Mesendoderm (in vitro differentiated cells): ENCODE measurements at places on chromosomes 16 and 17.

GRCh38 chr16:9409560-9410493 lies 318.4 kb downstream of the HAPSTR1 start:
- no peak for DNase-seq

DNA sequence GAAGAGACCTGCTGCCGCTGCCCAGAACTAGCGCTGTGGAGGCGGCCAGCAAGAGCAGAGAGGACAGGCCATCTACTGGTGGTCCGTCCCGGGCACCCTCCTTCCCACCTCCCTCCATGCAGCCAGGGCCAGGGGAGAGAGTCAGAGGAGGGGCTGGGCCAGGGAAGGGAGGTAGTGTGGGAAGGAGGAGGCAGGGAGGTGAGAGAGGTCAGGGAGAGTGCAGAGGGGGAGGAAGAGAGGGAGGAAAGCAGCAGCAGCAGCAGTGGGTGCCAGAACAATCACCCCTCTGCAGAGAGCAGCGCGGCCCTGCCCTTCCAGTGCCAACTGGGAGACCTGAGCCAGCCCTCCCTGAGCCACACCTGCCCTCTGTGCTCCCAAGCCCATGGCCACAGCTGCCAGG lies 6.6 kb downstream of the C16orf95 start:
- no peak for DNase-seq

DNA sequence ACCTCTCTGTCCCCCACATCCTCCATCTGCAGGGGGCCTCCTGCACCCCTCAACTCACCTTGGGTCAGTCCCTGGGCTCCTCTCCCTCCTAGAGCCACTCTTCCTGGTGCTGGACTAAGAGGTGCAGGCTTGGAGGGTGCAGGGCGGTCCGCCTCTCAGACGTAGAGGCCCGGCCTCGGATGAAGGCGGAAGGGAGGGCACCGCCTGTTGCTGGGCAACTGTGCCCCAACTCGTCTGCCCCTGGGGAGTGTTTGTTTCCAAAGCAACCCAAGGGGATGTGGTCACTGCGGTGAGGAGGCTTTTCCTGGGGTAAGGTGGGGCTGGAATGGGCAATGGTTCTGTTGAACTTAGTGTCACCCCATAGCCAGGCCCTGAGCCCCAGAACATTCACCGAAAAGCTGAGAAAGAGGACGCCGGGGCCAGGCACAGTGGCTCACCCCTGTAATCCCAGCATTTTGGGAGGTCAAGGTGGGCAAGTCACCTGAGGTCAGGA lies at the start of gene C16orf54:
C16orf54 (minus strand) TSS at position 138 of the 493 bp plus-strand sequence. CDS start 1,039 bp downstream, outside the sequence.
- DNase-seq, result no peak

GRCh38 chr17:1153795-1154546 lies 25.8 kb downstream of the ABR start:
- DNase-seq, result peak; percentile 85

GRCh38 chr17:28956112-28956511 lies 4.8 kb upstream of the PHF12 start:
- peak; percentile 61 for DNase-seq

DNA sequence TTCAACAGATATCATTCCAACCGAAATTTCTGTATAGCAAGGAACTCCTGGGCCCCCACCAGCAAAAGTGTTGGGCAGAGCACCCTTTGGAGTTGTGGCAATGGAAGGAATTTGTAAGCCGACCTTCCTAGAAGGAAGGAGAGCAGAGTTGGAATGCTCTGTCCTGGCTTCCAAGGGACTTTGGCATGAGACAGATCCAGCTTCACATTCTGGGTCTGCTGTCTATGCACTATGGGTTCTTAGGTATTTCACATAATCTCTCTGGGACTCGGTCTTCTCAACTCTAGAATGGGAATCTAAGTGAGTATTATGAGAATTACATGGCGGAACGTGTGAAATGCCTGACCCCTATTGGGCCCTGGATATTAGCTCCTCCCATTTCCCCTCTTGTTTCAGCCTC lies 63.2 kb upstream of the MARCHF10 start:
- DNase-seq, result peak; percentile 23

DNA sequence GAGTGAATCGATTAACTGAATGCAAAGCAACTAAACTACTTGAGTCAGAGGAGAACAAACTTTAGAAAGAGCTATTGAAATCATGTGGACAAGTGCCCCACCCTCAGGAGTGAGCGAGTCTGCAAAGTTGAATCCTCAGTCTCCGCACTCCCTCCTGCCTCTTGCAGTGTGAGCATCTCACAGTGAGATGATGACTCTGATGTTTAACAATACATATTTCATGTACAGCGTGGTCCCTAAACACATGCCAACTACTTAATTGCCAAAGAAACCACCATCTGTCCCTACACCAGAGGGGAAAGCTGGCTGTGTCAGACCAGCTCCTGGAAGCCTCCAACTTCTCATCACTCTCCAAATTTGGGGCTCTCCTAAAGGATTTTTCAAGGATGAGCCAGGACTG lies 31.2 kb downstream of the PIMREG start:
- DNase-seq, result no peak

DNA sequence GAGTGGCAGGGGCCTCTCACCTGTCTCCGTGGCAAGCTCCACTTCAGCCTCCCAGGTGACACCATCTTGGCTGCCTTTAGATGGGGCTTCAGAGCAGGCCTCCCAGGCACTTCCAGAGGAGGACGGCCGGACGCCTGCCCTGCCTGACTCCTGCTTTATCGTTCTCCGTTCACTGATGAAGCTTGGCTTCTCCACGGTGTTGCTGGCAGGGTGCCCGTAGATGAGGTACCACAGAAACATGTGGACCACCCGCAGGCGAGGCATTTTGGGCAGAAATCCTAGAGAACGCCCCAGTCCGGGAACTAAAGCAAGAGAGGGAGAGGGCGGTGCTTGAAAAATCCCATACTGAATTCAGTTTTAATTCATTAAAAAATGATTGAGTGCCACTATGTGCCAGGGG lies 54.5 kb downstream of the GTF3C1 start:
- DNase-seq, result no peak

DNA sequence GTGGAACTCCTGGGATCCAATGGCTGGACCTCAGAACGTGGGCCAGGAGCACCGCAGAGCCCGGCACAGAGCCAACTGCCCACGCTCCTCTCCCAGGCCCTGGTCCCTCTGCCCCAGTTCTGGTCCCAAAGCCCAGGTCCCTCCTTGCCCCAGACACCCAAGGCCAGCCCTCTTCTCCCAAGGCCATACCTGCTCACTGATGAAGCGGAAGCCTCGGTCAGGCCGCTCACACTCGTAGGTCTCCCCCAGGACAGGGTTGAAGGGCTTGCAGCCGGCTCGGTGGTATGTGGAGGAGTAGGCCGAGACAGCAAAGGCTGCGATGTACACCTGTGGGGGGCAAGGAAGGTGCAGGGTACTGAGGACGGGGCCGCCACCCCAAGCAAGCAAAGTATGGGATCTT lies 8.5 kb downstream of the OSBPL7 start:
- no peak for DNase-seq

- no peak for DNase-seq
Measured at GRCh38 chr17:30858556-30859250, 26.9 kb downstream of the ATAD5 start.

DNA sequence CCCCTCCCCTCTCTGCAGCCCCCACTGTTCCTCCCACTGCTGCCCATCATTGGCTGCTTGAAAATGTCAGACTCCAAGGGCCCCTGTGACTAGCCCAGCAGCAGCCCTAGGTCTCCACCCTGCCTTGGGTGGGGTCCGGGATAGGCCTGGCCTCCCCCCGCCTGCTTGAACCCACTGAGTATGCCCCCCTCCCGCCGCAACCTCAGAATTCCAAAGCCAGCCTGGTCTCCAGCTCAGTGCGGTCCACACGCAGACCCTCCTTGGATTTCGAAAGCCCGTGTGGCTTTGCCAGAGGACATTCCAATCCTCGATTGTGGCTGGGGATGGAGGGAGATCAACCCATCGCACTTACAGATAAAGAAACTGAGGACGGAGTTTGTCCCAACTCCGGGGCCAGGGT lies 6.4 kb downstream of the DPEP1 start:
- DNase-seq, result no peak

GRCh38 chr17:66985338-66986237 lies 21.1 kb downstream of the CACNG4 start:
- DNase-seq, result no peak

GRCh38 chr16:78363843-78364555 lies 264.5 kb downstream of the WWOX start:
- DNase-seq, result peak; percentile 11

DNA sequence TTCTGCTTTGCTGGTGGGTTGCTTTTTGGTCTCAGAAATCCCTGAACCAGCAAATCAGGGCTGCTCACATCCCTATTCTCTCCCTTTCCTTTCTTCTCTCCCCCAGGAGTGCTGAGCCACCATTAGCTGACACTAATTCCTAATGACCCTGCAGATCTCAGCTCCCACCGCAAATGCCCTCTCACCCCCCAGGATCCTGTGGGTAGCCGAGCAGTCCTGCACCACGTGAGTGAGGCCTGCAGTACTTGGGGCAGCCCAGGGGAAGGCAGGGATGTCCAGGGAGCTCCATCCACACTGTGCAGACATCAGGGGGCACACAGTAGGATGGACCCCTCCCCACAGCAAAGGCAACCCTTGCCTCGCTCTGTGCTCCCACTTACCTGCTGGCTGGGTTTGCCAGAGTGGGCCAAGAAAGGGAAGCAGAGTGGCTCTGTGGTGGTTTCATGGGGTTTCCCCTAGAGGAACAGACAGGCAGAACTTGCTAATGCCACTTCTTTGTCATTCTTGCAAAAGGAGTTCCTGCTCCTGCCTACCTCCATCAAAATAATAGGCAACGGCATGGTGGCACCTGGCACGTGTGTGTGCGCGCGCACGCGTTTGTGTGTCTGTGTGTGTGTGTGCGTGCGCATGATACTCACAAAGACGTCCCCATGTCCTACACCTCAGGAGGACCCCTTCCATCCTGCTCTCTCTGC lies 135.6 kb downstream of the GAS7 start:
- DNase-seq, result no peak

DNA sequence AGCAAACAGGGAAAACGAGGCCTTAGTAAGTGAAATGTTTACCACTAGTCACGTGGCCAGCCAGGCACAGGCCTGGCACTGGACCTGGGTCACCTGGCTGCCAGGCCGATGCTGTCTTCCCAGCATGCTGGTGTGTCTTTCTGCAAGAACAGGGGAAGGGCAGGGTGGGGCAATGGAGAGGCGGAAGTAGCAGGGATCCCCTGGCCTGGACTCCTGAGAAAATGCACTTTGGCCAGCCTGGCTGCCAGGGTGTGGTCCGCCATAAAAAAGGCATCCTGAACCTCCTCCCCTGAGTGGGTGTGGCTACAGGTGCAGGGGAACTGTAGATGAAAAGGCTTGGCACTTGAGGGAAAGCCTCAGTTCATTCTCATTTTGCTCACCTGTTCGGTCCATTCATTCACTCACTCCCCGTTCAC lies 1.0 kb upstream of the ANKRD40CL start:
- no peak for DNase-seq

DNA sequence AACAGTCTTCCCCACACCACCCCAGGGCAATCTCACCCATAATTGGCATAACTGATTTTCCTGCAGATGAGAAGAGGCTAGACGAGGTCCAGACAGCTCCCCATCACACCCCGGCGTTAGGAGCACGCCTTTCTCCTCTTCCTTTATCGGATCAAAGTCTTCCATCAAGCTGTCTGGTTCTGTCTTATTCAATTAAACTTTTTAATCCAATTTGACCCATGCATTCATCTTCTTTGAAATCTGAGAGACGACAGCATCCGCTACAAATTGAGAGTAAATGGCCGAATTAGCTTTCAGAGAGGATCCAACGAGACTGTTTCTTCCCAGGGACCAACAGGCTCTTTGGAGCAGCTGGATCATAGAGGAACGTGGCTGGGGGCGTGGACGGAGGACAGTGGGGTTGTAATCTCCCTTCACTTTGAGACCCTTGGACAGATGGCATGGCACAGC lies 44.4 kb upstream of the GPRC5B start:
- DNase-seq, result no peak

- no peak for DNase-seq
Measured at GRCh38 chr16:48870141-48870540, 260.2 kb upstream of the N4BP1 start.

DNA sequence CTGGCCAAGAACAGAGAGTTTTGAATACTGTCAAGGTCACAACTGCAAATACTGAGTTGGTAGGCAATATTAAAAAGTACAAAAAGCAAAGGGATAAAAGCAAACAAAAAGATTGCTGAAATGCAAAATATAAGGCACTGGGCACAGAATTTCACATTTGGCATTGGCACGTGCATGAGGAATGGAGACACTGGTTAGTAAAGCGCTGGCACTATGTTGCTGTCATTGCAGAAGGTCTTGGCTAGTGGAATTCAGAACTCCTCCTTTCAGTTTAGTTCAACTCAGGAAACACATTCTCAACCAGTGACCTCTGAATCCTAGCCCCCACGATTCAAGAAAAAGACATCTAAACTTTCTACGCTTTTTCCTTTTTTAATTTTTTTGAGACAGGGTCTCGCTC lies 111.8 kb upstream of the PSMD7 start:
- DNase-seq, result no peak

DNA sequence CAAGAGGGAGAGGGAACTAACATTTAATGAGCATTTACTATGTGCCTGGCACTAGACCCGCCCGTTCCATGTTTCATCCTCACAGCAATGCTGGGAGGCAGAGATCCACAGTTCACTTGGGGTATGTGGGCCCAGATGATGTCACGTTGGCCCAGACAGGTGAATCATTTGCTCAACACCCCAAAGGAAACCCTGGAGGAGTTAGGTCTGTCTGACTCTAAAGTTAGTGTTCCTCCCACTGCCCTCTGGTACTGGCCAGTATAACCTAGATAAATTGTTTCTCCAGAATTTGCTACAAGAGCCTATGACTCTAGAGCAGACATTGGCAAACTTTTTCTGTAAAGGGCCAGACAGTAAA lies 164.6 kb downstream of the VPS53 start:
- no peak for DNase-seq

DNA sequence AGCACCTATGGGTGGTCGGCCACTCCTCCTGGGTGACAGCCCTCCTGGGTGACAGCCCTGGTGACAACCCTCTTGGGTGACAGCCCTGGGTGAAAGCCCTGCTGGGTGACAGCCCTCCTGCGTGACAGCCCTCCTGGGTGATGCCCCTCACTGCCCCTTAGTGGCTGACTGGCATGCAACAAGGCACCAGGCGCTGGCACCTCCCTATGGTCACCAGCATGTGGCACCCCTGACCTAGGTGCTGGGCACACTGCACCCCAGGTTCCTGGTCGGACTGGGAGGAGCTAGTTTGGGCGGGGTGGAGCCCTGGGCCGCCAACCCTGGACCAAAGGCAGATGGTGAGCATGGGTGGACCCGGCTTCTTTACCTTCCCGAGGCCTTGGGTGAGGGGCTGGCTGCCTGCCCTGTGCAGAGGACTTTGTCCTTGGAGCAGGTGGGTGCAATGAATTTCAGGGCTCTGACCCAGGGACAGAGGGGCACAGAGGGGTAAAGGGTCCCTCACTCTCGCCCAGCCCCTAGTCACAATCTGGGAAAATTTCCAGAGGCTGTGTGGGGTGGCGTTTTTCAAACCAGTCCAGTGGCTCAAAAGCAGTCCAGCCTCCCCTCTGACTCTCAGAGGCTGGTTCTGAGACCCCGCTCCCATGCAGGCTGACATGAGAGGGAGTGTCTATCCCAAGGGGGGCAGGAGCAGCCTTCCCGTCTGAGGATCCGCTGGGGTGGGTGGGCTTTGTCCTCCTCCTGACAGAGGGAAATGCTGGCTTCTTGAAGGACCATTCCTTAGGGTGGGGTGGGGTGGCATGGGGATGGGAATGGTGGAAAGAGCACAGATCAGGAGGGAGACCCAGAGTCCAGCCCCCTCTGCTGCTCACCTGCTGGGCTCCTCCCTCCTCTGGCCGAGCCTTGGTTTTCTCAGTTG lies 25.9 kb upstream of the TNFRSF13B start:
- no peak for DNase-seq

GRCh38 chr16:13959626-13960025 lies 39.7 kb downstream of the ERCC4 start:
- no peak for DNase-seq

GRCh38 chr17:67280279-67280678 lies 35.3 kb upstream of the HELZ start:
- no peak for DNase-seq
